Hematopoietic multipotent progenitor cell (in vitro differentiated cells): ENCODE measurements at places on chromosomes 2 and 18.
A peak's percentile ranks its signal among the peaks of the same experiment; 100 is the strongest.

DNA sequence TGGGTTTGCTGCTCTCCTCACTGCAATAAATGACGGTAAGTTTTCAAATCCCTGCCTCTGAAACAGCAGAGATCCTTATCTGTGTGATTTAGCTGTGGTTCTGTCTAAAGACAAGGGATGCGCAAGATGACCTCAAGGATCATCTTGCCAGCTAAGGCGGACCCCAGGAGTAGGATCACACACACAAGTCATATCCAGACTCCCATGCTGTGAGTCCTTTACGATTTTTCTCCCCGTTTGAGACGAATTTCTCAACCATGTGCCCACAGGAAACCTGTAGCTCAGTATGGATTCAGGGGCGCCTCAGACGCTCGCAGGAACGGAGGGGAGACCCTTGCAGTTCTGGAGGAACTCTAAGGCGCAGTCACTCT lies 11.1 kb upstream of the DCTN1 start:
- DNase-seq: no peak

DNA sequence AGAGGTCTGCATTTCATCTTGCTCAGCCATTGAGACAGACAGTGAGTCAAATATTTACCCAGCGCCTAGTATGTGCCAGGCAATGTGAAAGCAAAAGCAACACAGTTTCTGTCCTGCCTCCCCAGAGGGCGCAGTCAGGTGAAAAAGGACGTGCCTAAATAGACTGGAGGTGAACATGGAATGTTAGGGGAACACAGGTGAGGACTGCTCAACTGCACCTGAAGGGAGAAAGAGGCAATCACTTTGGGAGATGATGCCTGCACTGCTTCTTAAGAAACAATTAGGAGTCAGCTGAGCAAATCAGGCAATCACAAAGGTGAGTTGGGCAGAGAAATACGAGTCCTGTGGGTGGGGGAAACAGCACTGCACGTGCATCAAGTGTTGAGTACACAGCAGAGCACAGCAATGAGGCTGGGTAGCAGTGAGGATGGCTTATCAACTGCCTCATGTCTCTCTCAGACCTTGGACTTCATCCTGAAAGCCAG lies 218.3 kb upstream of the SMAD7 start:
- no peak for DNase-seq

GRCh38 chr18:63588909-63589308 lies 1.8 kb downstream of the SERPINB13 start:
- no peak for DNase-seq

GRCh38 chr2:182503886-182504285 lies 77.0 kb upstream of the PDE1A start:
- no peak for DNase-seq

GRCh38 chr2:204042401-204042800 lies 105.8 kb downstream of the ICOS start:
- no peak for DNase-seq

GRCh38 chr18:10681581-10682367 lies 155.9 kb downstream of the NAPG start:
- no peak for DNase-seq

- DNase-seq: no peak
Measured at GRCh38 chr18:59546188-59546587, 151.0 kb downstream of the CCBE1 start.

DNA sequence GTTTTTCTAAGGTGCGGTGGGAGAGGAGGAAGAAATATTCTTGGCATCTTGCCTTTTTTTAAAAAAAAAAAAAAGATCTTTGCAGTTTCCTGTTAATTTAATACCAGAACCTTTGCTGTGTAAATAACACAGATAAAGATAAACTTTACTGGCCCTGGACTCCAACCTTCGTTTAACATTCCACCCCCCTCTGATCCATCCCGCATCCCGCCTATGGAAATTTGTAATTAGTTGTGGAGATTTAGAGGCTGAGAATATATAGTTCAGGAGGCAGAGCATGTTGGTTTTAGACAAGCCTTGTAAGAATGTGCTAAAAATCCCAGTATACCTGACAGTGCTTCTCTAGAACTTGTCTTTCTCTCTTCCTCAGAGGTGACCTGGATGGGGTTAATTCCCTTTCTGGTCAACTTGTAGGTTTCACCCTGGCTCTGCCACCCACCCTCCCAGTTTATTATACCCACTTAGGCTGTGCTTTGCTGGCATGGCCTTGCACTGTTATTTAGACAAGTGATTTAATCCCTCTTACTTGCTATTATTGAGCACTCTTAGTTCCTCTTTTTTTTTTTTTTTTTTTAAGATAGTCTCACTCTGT lies 2.9 kb upstream of the C2orf72 start:
- no peak for DNase-seq

DNA sequence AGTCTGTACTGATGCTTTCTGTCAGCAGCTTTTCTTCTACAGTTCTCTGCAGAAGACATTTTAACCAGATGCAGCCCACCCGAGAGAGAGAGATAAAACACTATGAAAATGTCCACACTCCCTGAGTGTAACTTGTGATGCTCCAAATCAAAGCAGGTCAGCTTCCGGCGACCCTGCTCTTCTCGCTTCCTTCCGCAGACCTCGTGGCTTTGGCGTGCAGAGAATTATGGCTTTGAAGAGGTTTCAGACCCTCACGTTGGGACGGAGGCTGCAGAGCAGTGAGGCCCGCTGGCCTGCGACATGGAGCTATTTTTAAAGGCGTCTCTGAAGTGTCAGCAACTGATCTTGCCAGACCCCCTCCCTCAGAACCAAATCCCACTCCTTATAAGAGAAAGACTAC lies 41.8 kb downstream of the TMEM163 start:
- DNase-seq: no peak

GRCh38 chr2:169452080-169452479 lies 27.2 kb upstream of the BBS5 start:
- DNase-seq: peak; percentile 32

DNA sequence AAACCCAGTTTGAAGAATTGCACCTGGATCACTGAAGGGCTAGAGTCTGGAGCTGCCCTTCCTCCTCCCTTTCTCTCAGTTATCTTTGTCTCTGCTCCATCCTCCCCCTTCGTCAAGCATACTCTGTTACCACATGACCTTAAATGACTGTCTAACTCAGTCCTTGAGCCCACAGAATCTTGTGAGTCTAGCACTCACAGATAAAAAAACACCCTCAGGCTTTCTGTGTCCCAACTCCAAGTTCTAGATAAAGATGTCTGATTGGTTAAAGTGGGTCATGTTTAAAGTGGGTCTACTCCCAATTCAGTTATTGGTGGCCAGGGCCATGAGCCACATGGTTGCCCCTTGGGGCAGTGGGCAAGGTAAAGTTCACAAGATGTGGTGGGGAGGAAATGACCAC lies 53.5 kb upstream of the CYP1B1 start:
- no peak for DNase-seq

GRCh38 chr2:200757399-200757798 lies 54.3 kb upstream of the BZW1 start:
- DNase-seq: no peak

GRCh38 chr2:53018825-53019425 lies 748.7 kb upstream of the CHAC2 start:
- no peak for DNase-seq

- no peak for DNase-seq
Measured at GRCh38 chr2:114684403-114684802, 242.0 kb downstream of the DPP10 start.

DNA sequence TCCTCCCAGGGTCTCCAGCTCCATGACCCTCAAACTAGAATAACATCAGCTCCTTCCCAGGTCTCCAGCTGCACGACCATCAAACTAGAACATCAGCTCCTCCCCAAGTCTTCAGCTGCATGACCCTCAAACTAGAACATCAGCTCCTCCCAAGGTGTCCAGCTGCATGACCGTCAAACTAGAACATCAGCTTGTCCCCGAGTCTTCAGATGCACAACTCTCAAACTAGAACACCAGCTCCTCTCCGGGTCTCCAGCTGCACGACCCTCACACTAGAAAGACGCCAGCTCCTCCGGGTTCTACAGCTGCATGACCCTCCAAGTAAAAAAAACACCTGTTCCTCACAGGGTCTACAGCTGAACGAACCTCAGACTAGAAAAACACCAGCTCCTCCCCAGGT lies 312.9 kb upstream of the TFPI start:
- no peak for DNase-seq

GRCh38 chr2:226413498-226414130 lies 386.0 kb downstream of the IRS1 start:
- DNase-seq: no peak

DNA sequence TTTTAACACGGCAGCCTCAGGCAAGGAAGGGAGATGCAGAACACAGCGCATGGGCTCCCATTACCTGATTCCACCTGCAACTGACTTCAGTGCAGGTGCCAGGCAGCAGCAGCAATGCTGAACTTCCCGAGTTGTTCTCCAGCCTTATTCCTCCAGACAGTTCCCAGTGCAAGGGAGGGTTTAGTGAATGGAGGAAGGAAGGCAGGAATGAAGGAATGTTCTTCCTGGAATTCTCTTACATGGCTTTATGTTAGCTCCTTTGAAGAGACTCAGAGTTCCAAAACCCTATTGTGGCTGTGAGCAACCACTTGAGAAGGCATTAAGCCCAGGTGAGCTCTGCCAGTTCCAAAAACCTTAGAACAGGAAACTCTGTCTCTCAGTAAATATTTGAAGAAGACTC lies 45.5 kb downstream of the SERPINB7 start:
- no peak for DNase-seq

DNA sequence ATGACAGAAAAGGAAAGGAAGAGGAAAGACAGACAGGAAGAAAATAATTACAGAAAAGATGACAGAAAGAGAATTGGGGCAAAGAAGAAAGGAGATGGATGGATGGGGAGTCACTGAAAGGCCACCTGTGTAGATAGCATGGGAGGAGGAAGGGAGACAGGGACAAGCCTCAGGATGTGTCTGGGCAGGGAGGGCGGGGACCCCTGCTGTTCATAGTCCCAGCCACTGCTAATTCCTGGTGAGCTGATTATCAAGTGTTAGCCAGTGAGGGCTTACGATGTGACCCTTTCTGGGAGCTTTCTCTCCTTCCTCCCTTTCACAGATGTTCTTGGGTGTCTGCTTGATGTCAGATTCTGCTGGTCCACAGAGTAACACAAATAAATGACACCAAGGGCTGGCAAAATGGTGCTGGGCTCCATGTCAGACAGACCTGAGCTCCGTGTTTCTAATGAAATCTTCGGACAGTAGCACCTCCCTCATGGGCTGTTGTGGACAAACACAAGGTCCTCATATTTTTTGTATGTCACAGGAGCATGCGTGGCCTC lies 13.6 kb downstream of the FHOD3 start:
- no peak for DNase-seq

DNA sequence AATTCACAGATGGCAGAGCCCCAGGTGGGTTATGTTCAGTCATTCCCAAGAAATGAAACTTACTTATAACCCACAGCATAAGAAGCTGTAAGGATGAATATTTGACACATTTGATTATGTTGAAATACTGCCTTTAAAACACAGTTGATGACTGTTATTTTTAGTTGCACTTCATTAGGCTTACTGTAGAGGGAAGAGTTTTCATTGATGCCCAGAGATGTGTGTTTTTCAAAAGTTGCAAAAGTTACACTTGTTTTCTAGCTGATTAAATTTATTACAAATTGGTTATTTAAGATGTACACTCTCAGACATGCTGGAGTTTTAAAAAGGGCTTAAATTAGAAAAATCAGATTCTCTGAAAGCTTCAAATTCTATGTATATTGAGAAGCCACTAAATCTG lies 506.1 kb downstream of the PARD3B start:
- no peak for DNase-seq

DNA sequence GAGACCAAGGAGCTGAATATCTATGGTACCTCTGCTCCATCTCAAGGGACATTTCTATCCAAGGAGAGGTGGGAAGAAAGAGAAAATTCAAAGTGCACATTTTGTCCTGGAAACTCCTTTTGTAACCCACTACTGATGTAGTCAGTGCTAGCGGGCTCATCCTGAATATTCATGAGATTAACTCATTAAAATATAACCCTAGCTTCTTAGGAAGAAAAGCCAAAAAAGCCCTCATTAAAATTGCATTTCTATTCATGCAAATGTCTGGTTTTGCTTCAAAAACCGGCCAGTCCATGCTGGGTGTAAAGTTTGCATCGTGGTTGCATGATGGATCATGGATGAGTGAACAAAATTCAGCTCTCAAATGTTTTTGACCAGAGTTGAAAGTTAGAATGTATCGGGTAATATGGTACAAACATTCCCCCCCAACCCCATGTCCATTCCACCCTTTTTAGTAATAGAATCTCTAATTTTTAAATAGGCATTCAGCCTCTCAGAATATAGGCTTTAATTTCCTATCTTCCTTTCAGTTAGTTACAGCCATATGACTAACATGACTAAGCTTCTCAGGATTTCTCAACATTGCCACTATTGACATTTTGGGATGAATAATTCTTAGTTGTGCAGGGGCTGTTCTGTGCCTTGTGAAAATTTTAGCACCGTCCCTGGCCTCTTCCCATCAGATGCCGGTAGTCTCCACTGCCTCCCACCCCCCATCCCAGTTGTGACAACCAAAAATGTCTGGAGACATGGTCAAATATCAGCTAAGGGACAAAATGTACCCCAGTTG lies 104.2 kb upstream of the RND3 start:
- DNase-seq: no peak

DNA sequence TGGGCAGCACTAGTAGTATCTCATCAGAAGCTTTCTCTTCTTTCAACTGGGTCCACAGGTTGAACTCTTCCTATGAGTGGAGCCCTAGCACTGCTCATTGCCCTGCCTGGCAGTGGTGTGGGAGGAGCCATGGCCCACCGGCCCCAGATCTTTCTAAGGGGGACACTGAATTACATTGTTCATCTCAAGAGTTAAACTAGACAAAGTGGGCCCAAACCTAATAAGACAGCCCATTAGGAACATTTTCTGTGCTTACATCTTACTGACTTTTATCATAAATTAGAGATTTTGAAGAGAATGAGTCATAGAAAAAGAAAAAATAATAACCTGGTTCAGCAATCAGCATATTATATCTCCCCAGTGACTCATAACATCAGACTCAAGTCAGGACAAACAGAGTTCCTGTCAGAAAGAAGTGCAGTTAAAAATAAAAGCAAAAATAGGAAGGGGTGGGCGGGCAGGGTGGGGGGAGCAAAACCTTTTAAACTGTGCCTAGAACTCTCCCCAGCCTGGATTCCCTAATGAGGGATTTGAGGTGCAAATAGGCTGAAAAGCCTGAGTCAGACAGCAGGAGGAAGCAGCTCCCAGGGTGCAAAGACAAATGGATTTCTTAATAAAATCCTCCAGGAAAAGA lies 161.6 kb upstream of the TRIB2 start:
- DNase-seq: peak; percentile 37

DNA sequence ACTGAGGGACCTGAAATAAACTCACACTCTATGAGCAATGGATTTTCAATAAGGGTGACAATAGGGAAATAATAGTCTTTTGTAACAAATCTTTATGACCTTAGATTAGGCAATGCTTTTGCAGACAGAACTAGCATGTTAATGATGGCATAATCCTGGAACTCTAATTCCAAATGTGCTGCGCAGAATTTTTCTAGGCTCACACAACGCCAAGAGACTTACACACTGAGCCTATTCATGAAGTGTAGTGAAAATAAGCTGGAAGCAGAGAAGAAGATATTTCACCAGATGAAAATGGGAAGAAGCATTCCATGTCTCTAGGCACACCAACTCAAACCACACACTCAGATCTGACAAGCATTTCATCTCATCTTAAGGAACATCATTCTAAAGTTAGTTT lies 178.5 kb downstream of the L3MBTL4 start:
- DNase-seq: no peak
